NCI-H510A (cell line): ENCODE measurements at places on chromosomes 7 and 10.

GRCh38 chr10:86668297-86669165 is at the start of gene LDB3:
TSS of gene LDB3 (plus strand) at chr10:86668511. CDS start at chr10:86668692, 181 bp downstream.
- DNase-seq, result peak; percentile 65

- DNase-seq, result no peak
These were observed 52.6 kb downstream of the NT5C2 start for GRCh38 chr10:103140469-103140868.

- no peak for DNase-seq
These were observed 93.5 kb downstream of the KLF6 start for GRCh38 chr10:3691482-3691881.

GRCh38 chr10:80949785-80950184 is 412.1 kb downstream of the SH2D4B start:
- no peak for DNase-seq

GRCh38 chr10:2202401-2202800 is 465.1 kb upstream of the ADARB2 start:
- DNase-seq, result no peak

GRCh38 chr7:84191842-84192241 is 2.7 kb downstream of the SEMA3A start:
- DNase-seq, result no peak

- no peak for DNase-seq
These were observed 77.1 kb upstream of the SCIN start for GRCh38 chr7:12493407-12493806.

- DNase-seq, result no peak
These were observed 178.6 kb upstream of the BET1 start for GRCh38 chr7:94182721-94183120.

DNA sequence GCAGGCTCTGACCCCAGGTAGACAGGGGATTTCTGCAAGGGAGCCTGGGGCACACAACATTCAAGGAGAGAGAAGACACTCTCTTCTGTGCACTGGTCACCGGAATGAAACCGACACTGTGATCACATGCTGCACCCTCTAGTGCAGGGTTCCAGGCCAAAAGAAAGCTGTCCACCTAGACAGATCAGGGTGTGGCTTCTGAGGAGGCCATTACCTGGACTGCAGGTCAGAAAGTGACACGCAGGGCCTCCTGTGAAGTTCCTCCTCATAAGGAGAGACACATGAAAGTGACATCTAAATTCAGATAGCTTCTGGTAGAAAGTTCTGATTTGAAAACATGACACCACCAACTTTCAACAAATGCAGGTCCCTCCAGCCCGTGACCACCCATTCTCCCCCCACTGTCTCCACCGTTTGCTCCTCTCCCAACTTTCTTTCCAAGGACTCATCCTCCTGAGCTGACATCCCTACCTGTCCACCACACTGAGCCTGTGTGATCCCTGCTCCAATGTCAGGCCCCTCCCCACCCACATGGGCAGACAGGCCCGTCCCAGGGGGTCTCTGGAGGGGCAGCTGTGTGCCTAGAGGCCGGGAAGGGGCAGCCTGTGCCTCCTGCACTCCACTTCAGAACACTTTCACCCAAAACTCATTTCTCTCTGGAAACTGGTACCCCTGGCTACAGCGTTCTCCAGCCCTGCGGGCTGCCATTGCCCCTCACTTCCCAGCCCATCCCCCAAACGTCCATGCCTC is 198.0 kb downstream of the TNS3 start:
- no peak for DNase-seq

- no peak for DNase-seq
These were observed 2.2 kb downstream of the KLHL7 start for GRCh38 chr7:23107781-23108180.

GRCh38 chr10:106788982-106789381 is 375.5 kb downstream of the SORCS1 start:
- DNase-seq, result no peak

GRCh38 chr7:6273917-6274630 is 1.6 kb upstream of the CYTH3 start:
- DNase-seq, result no peak

- no peak for DNase-seq
These were observed 25.4 kb upstream of the TM9SF3 start for GRCh38 chr10:96612055-96612830.

- DNase-seq, result peak; percentile 55
These were observed 17.5 kb upstream of the KIF20B start for GRCh38 chr10:89683883-89684282.

GRCh38 chr7:30172451-30172850 is 37.7 kb downstream of the MTURN start:
- DNase-seq, result no peak

DNA sequence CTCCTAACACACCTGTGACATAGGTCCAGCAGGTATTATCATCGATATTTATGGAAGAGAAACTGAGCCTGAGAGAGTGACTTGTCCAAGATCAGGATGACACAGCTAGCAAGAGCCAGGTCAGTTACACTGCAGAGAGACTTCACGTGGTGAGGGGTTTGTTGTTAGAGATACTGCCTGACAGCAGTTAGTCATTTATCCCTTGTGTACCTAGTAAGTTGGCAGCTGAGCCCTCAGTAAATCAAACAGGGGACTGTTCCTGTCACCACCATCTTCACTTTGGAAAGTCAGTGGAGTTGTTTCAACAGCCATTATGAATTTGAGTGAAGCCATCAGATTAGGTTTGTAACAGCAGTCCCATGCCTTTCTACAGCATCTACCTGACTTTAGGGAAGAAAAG is 87.5 kb upstream of the GATA3 start:
- DNase-seq, result no peak

DNA sequence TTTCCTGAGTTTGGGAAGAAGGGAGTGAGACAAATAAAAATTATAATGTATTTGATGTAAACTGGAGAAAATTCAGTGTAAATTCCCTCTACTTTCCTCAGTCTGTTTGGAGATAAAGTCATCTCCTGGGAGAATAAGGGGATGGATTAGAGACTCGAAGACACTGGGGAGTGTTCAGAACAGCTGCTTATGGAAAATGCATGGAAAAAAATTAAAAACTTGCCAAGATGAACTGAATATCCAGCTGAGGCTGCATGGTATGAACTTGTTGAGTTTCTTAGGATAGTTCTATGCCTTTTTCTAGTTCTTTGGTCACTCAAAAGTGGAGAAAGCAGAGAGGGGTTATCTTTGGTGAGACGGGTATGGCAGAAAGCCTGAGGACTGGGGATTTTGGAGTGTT is 210.5 kb downstream of the BICC1 start:
- DNase-seq, result no peak

DNA sequence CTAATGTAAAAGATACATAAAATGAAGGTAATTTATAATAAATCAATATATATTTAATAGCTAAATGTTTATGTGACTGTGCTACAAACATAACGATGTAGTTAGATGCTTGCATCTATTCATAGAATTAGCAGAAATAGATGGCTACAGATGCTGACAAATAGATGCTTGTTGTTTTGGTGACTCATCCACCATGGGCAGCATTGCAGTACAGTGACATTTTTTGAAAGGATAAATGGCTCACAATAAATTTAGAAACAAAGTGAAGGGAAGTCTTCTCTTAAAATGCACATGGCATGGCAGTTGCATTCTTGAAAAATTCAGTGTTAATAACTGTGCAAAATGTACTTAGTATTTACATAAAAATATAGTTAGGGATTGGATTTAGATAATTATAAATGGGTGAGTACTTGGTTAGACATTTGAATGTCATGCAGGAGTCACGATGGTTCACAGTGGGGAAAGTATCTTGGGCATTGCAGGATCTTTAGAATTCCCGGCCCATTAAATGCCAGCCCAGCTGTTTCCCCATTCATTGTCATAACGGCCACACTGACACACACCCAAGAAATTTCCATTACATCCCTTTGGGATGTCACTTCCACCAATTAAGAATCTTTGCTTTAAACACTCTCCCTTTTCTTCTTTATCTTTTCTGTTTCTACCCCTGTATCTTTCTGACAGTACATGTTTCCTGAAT is 564.1 kb downstream of the ATRNL1 start:
- no peak for DNase-seq

- no peak for DNase-seq
These were observed 1.3 kb downstream of the MKI67 start for GRCh38 chr10:128124813-128125403.

DNA sequence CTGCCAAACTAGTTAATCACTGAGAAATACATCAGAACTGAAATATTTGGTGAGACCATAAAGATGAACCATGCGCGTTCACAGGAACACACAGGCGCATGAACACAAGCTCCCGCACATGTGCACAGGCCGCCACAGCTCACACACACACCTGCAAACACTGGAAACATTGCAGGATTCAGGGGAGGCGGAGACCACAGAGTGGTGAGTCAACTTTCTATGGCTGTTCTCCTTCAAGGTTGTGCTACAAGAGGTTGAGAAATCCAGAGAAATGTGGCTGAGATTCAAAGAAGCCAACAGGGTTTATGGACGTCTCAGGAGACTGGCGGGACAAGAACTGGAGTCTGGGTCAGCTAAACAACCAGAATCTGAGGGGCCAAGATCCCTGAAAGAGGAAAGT is 17.8 kb downstream of the ESYT2 start:
- no peak for DNase-seq

DNA sequence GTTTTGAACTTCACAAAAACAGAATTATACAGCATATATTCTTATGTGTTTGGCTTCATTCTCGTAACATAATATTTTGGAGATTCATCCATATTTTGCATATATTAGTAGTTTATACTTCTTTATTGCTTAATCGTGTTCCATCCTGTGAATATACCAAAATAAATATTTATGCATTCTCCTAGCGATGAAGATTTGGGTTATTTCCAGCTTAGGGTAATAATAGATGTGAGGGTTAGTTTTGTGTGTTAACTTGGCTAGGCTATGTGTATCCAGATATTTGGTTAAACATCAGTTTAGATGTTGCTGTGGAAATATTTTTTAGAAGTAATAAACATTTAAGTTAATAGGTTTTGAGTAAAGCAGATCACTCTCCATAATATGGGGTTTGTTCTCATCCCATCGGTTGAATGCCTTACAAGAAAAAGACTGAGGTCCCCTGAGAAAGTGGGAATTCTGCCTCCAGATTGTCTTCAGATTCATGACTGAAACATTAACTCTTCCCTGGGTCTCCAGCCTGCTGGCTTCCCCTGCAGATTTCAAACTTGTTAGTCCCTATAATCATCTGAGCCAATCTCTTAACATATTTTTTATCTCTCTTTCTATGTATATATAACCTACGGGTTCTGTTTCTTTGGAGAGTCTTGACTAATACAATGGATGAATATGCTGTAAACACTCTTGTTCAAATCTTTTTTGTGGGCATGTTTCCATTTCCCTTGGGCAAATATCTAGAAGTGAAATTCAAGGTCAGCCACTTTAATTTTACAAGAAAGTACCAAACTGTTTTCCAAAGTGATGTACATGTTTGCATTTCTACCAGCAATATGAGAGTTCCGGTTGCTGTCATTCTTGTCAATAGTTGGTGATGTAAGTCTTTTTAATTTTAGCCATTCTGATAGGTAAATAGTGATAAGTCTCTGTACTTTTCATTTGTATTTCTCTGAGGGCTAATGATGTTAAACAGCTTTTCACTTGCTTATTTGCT is 48.7 kb downstream of the PDK4 start:
- no peak for DNase-seq

GRCh38 chr10:15227611-15228372 is 59.3 kb upstream of the NMT2 start:
- no peak for DNase-seq

GRCh38 chr7:131508754-131509486 is 47.5 kb downstream of the PODXL start:
- DNase-seq, result no peak

GRCh38 chr10:29214551-29214950 is 74.3 kb upstream of the LYZL1 start:
- DNase-seq, result no peak

DNA sequence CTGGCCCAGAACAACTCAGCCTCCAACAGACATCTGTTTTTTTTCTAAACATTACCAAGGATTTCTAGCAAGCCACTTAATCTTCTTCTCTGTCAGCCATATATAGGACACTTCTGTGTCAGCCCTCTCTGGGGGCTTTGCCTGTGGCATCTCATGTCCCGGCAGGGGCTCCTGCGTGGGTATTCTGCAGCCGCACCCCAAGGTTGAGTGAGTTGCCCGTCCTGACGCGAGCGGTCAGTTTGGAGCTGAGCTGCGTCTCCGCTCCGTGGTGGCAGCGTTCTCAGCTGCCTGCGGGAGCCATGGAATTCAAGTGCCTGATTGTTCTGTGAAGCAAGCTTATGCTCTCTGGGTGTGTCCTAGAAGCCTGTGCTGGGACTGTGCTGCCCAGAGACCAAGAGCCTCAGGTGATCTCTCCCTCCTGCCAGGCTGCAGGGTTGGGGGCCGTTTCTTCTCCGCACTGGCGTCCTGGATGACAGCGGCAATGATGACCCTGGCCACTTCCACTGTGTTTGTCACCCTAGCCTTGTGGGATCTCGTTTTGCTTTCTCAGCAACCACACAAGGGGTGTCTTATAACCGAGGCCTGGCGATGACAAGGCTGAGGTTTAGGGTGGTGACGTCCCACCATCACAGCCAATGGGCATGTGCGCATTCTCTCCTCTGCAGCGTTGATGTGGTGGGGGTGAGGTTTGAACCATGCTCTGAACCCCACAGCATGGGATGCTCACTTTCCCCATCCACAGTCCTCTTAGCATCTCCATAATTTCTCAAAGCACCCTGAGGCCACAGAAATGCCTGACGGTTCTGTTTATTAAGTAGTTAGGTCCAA is 612.6 kb upstream of the FOXK1 start:
- no peak for DNase-seq

- no peak for DNase-seq
These were observed 50.9 kb upstream of the LOXL4 start for GRCh38 chr10:98318861-98319260.

DNA sequence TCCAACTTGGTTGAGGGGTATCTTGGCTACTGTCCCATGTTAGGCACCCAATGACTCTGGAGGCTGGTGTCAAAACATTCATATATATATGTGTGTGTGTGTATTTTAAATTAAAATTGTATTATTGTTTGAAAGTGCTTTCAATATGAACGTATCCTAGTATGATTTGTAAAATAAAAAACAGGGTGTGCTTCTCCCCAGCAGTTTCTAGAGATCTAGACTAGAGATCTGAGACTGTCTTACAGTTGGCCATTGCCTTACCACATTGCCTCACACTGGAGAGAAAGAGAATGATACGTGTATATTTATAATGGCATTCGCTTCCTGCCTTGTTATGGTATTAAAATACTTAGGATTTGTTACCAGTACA is 1.2 kb downstream of the BAG3 start:
- peak; percentile 18 for DNase-seq

DNA sequence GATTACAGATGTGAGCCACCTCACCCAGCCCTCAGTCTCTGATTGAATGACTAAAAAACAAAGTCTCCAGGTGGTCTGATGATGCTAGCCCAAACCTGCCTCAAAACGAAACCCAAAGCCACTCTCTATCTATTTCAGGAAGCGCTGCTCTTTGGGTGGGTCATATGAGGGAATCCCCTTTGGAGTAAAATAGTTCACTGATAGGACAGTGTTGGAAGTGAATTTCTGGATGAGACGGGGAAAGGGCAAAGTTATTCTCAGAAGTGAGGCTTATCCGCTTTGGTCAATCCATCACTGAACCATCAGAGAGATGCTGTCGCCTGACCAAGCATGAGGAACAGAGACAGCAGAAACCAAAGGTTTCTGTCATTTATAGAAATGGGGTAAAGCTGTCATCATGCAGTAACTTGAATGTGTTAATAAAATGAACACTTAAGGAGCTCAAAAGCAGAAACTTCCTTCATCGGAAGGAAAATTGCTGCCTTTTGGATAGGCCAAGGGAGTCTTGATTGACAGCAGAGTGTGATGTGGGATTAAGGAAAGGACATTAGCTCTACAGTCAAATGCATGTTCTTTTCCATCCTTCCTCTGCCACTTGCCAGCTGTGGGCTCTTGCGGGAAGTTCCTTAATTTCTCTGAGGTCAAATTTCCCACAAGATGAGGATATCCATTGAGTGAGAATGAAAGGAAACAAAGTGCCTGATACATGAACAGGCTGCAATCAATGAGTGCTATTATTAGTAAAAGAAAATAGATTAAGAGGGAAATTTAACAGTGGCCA is 64.9 kb upstream of the C1QL3 start:
- DNase-seq, result no peak
